ENCODE measurements at places on chromosomes 7 and 10.

- DNase-seq: no peak
These were observed 332.1 kb upstream of the SORCS1 start for GRCh38 chr10:107496594-107496993.

DNA sequence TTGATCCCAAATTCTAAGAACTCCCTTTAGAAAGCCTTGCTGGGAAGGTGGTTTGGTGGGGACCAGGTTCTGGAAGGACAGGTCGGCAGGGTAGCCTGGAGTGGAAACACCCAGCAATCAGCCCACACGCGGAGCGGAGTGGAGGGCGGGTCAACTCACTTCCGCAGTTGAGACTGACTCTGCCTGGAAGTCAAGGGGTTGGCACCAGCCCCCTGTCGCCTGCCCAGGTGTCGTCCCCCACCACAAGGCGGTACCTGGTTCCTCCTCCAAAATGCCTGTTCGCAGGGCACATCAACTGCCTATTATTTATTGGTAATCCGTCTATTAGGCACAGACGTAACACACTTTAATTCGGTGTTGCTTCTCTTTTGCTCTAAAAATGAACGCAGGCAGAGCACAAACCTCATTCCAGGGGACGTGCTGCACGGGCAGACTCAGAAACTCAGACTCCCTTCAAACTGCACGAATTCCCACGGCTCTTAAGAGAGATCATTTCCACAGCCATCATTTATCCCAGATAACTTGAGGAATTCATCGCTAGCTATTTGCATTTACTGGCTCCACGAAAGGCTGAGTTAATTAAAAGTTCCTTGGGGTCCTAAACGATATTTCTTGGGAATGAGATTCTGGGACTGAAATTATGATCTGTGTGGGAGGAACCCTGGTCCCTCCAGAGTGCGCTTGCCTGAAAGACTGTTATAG lies 248.2 kb upstream of the PPP2R2D start:
- DNase-seq: no peak

DNA sequence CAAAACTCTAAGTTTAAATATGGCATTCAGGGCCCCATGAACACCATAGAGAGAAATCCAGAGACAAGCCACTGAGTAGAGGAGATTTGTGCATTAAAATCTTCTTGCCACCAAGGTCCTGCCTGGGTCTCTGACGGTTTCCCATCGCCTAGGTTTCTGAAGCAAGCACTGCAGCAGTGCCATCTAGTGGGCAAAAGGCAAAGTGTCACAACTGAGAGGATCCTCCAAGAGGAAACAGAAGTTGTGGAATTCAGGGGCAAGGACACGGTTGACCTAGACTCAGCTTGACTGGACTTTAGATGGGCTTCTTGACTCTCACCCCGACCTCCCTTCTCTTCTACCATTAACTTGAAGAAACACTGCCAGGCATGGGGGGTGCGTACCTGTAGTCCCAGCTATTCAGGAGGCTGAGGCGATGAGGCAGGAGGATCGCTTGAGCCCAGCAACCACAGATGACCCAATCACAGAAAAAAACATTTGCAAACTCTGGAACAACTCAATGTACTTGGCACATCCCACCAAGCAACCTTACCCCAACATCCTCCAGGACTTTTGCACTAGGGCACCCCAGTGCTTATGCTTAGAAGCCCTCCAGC lies 604.1 kb downstream of the GALNT17 start:
- no peak for DNase-seq

GRCh38 chr10:101536800-101537199 lies 51.3 kb downstream of the POLL start:
- DNase-seq: no peak
